Pons (tissue), 1 donor: ENCODE measurements at places on chromosomes 2 and 18.

DNA sequence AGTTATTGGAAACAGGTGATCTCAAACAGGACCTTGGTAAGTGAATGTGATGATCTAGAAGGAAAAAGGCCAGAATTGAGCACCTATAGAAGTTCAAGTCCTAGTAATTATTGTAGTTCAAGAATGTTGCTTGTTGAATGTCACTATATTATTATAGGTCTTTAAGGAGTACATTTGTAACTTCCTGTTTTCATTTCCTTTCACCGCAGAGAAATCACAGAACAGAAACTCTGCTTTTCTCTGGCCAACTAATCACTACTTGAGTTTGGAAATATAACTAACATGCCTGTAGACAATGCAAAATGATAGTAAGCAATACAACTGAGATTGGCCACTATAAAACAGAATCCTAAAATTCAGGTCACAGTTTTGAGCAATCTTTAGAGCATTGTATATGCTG is 61.8 kb upstream of the EFEMP1 start:
- peak; percentile 25 for DNase-seq

- no peak for DNase-seq
Measured at GRCh38 chr2:205540036-205540435, 142.3 kb upstream of the NRP2 start.

DNA sequence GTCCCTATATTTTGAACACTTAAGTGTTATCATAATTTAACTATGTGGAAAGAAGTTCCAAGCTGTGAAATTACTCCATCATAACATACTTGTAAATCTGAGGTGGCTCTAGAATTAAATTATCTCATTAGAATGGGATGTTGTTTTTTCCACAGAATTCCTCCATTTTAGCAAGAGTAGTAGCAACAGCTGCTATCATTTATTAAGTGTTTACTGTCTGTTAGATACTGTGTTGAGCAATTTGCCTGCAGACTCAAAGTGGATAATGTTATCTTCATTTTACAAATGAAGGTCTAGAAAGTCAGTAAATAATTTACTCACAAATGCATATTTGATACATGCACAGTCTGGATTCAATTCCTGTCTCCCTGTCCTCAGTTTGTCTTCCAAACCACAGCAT is 504.8 kb upstream of the NRP2 start:
- DNase-seq, result no peak

GRCh38 chr18:26502823-26503222 is 45.5 kb downstream of the KCTD1 start:
- DNase-seq, result no peak

- no peak for DNase-seq
Measured at GRCh38 chr2:40144022-40144421, 307.9 kb downstream of the SLC8A1 start.

GRCh38 chr2:174121175-174121574 is 127.2 kb downstream of the OLA1 start:
- DNase-seq, result no peak

DNA sequence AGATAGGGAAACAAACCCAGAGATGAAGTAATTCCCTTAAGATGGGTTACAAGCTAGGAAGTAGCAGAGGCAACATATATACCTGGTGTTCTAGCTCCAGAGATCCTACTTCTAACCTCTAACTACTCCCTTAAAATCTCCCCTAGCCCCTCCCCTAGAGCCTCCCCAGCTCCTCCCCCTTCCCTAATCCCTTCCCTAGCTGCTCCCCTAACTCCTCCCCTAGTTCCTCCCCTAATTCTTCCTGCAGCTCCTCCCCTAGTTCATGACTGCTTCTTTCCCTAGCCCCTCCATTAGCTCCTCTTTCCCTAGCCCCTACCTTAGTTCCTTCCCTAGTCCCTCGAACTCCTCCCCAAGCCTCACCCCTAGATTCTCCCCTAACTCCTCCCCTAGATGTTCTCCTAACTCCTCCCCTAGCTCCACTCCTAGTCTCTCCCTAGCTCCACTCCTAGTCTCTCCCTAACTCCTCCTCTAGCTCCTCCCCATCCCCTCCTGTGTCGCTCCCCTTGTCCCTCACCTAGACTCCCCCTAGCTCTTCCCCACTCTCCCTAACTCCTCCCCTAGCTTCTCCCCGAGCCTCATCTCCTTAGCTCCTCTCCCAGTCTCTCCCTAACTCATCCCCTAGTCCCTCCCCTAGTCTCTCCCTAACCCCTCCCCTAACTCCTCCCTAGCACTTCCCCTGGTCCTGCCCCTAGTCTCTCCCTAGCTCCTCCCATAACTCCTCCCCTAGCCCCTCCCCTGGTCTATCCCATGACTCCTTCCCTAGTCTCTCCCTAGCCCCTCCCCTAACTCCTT is 108.9 kb downstream of the CD226 start:
- DNase-seq, result no peak

GRCh38 chr2:169877398-169877797 is 50.1 kb downstream of the UBR3 start:
- peak; percentile 57 for DNase-seq

GRCh38 chr2:177625744-177626650 is 233.4 kb downstream of the AGPS start:
- no peak for DNase-seq

- DNase-seq, result no peak
Measured at GRCh38 chr2:68769586-68770270, 35.1 kb downstream of the ARHGAP25 start.

GRCh38 chr18:68150961-68151360 is 563.9 kb downstream of the TMX3 start:
- no peak for DNase-seq

GRCh38 chr2:180959787-180960186 is 20.6 kb upstream of the UBE2E3 start:
- DNase-seq, result no peak

DNA sequence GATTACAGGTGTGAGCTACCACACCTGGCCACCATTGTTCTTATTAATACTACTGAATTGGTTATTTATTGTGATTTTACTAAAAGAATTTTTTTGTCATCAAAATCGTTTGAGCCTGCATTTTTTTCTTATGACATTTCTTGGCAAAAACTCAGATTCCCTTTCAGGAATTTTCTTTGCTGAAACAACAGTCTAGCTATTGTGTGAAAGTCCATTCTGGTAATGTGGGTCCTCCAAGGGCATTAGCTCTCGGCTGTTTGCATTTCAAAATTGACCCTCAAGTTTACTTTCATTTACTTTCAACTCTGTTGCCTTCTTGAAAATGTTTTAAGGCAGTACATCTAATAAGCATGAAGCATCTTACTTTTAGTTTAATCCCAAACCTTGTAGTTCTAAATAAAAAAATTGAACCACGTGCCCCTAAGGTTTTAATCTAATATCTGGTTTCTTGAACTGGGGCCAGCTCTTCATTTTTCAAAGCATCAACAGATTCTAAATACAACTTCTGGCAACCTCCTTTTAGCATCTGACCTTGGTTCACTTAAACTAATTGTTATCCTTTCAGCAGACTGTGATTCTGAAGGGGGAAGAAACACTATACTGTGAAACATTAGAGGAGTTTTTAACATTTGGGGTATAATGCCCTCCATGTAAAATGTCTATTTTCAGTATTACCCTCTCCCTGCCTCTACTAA is 325.2 kb upstream of the RAB12 start:
- DNase-seq, result no peak

- DNase-seq, result peak; percentile 35
Measured at GRCh38 chr2:65055422-65056214, 598 bp upstream of the CEP68 start.

DNA sequence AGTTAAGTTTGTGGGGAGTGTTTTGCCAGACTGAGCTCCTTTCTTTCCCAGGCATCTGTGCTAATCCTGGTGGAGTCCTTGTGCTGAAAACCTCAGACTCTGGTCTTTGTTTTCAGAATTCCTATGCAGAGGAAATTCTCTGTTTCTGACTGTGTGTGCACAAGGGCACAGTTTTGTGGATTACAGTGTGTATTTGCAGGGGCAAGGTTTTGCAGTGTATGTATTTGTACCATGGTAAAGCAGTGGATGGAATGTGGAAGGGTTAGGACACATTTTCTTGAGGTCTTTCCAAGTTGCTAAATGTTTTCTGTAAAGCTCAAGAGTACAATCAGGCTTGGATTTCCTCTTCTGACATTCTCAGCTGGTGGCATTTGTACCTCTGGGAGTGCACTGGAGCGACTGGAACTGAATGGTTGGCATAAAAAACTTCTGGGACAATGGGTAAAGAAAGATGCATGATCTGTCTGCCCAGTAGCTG is 139.5 kb upstream of the RND3 start:
- no peak for DNase-seq

DNA sequence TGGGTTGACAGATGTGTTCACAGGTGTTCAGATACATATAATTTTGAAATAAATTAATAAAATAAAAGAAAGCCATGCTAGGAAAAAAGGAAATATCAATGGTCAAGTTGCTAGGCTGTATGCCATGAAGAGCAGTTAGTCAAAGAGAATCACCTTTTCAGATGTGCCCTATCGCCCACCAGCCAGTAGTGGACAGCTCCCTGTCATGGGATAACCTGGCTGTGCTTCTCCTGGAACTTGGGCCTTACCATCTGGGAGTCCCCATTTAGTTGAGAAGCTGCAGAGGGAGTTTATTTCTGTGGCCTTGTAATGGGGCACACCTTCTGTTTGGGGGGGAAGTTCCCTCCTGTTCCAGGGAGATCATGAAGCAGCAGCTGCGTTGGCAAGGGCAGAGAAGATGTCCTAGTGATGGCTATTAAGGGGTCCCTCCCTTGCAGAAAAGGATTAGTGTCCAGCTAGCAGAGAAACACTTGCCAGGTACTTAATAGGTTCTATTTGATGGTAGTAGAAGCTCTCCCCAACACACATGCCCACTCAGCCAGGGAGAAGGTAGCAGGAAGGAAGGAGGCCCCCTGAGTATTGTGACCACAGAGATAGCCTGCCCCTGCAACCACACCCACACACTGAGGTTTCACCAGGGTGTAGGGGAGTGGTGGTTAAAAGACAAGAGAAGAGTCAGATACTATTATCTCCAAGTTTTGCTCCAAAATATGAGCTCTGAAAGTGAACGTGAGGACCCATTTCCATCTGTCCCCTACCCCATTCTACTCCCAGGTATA is 117.7 kb downstream of the B3GNT2 start:
- no peak for DNase-seq

- DNase-seq, result no peak
Measured at GRCh38 chr2:67304300-67304890, 92.7 kb upstream of the ETAA1 start.

- no peak for DNase-seq
Measured at GRCh38 chr2:201058914-201059313, 12.6 kb downstream of the HYCC2 start.

DNA sequence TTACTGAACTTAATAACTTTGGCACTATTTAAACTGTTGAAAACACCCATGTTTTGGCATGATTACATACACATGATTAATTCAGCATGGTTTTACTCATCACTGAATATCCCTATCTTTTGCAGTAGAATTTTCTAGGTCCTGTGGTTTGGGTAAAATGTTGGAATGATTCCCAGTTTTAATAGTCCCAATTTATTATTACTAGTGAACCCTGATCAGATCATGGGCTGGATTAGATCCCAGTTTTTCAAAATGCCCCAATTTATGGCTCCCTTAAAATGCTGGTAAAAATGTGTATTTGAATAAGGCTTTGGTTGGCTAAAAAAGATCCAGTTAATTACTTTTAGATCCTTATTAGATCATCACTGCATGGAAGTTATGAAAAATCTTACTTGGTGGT is 273.6 kb upstream of the NRP2 start:
- no peak for DNase-seq

DNA sequence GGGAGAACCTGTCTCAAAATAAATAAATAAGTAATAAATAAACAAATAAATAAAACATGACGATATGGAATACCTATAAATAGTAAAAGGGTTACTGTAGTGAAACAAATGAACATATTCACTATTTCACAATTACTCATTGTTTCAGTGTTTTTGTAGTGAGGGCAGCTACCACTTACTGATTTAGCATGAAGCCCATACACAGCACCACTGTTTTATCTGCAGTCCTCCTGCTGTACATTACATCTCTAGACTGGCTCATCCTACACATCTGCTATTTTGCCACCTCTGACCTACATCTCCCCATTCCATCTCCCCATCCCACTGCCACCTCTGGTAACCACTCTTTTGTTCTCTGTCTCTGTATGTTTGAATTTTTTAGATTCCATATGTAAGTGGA is 332.7 kb upstream of the SMIM21 start:
- no peak for DNase-seq

DNA sequence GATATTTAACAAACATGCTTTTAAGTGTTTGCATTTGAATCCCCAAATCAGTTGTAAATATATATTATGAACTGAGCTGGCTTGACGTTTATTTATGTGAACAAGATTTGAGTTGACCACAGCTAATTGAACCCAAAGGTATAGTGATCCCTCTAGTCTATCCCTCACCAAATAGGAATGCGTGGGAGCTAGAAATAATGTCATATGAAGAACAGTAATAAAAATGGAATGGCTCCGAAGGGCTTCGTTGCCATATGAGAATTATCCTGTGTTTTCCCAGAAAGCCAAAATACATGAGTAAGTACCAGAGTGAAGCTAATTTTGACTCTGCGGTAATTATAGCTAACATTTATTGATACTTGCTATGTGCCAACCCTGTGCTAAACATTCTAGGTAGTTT is 142.7 kb downstream of the ADCYAP1 start:
- no peak for DNase-seq

DNA sequence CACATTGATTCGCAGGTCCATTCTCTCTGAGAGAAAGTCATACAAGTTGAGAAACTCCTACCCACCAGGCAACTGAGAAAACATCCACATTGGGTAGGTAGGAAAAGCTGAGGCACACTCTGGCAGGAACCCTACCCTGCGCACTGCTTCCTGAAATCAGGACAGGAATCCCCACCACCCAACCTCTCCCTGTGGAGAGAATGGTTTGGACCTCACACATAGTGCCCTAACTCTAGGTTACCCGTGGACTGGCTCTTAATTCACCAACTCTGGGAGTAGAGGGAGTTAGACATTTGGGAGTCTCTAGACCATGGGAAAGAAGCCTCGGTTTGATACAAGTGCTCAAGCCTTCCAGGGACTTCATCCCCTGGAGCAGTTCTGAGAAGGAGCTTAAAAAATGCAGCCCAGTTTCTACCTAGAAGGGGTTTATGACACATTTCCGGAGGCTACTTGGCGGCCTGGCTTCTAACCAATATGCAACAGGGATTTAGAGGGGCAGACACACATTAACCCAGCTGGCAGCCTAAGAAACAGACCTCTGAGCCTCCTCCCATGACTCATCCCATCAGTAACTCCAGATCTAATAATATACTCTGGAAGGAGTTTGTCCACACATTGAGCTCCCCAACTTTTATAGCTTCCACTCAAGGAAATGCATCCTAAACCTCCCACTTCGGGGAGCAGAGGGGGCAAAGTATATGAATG is 136.7 kb downstream of the EML6 start:
- DNase-seq, result no peak

- no peak for DNase-seq
Measured at GRCh38 chr18:1653873-1654272, 749.2 kb downstream of the ADCYAP1 start.

GRCh38 chr2:35080231-35080910 is 1275.2 kb upstream of the CRIM1 start:
- DNase-seq, result no peak

GRCh38 chr18:60147323-60147722 is 225.3 kb downstream of the MC4R start:
- no peak for DNase-seq

- no peak for DNase-seq
Measured at GRCh38 chr2:5453220-5454050, 238.7 kb upstream of the SOX11 start.
